ENCODE measurements at places on chromosomes 4 and X.

DNA sequence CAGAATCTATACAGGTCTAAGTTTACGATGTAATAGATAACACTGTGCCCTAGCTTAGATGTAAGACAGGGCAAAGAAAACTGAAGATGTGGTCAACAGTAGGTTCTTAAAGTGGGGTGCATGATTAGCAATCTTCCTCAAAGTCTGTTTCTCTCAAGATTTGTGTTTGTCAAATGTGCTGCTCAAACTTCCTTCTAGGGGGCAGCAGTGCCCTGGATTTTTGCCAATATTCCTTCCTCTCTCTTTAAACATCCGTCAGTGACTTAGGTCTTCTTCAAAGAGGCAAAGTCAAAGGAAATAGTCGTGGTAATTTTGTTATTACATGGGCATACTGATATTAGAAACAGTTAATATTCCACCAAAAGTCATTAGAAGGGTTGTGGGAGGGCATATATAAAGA lies 4.2 kb upstream of the PDHA2 start:
- DNase-seq: no peak

- peak; percentile 18 for DNase-seq
These were observed 96.4 kb downstream of the EMCN start for GRCh38 chr4:100421361-100421978.

- DNase-seq: no peak
These were observed 102.1 kb upstream of the LNX1 start for GRCh38 chr4:53693408-53693807.

DNA sequence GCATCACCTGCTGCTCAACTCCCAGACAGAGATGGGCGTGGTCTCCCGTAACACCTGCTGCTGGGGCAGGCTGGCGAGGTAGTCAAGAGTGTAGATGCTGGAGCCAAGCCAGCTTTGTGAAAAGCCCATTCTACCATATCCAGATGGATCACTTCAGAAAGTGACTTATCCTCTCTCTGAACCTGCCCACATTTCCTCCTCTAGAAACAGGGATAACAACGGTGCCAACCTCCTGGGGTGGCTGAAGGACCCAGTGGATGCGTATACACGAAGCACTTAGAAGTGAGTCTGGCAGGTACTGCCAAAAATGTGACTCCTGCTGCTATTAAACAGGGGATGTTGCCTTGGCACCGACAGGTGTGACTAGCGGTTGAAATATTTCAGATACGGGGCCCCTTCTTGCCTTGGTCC lies 95.8 kb downstream of the SORBS2 start:
- no peak for DNase-seq

- DNase-seq: no peak
These were observed 34.1 kb downstream of the SORCS2 start for GRCh38 chr4:7226439-7226838.

DNA sequence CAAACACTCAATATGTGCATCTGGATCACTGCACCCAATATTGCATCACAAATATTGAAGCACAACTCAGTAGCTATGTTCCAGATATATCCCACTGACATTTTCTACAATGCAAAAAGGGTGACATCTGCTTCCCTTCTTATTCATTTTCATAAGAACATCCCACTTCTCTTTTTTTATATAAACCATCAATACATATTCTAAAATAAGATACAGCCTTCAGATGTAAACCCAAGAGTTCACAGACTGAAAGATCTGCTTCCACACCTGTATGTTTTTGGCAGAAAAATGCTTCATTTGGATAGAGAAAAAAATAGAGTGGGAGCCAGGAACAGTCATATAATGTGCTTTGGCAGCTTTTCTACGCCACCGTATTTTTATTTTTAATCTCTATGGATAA lies 815.6 kb upstream of the ADGRL3 start:
- no peak for DNase-seq

- DNase-seq: no peak
These were observed 26.6 kb upstream of the MAP3K15 start for GRCh38 chrX:19541931-19542330.

- peak; percentile 39 for DNase-seq
These were observed 168.8 kb upstream of the FAM47A start for GRCh38 chrX:34300871-34301270.

DNA sequence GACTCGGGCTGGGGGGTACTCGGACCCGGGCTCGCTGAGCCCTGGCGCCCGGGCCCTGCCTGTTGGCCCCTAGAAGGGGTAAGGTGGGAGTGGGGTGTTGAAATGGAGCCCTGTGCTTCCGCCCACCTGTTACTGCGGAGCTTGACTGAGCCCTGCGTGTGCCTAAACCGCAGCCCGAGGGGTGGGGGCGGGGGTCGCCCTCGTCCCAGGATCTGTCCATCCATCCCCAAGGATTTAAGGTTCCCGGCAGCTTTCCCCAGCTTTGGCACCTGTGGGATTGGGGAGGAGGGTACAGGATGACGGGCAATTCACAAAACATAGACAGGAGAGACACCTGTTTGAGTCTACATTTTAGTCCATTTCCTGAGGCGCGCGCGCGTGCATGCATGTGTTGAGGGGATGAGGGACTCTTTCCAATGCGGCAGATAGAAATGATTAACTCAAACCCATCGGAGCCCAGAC lies 779 bp downstream of the GABRQ start:
- DNase-seq: no peak

GRCh38 chrX:21963269-21963668 lies 22.8 kb downstream of the SMS start:
- no peak for DNase-seq

- DNase-seq: no peak
These were observed 29.1 kb downstream of the FHL1 start for GRCh38 chrX:136176399-136176825.

DNA sequence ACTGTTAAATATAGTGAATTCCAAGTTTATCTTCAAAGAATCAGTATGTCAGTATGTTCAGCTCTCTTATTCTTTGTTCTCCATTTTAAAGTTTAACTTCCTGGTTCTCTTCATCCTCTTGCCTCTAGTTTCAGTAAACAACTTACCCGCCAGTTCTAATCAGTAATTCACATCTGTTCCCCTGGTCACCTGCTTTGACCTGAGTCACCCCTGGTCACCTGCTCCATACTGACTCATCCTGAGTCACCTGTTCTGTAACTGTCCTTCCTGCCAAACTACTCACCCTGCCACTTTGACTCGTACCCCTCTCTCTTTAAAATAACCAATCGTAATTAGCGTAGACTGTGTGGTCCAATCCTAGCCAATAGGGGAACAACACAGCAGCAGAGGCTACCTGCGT lies 992.7 kb upstream of the HS3ST1 start:
- no peak for DNase-seq

- DNase-seq: no peak
These were observed 130.8 kb downstream of the ENOX2 start for GRCh38 chrX:130772105-130772775.

DNA sequence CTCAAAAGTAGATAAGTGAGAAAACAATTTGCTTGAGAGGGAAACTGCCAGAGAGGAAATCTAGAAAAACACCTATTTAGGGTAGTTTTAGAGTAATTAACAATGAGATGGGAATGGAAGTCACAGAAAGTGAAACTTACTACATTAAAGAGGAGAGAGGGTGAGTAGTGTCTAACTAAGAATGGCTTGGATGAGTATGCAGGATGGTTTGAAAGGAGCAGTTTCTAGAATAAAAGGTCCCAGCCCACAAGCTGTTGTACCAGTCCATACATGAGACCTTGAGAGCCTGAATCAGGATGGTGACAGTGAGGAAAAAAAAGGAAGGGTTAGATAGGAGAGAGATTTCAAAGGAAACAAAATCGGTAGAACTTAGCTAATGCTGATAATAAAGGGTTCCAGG lies 1.3 kb downstream of the GAR1 start:
- no peak for DNase-seq

- no peak for DNase-seq
These were observed 59.1 kb downstream of the SMIM20 start for GRCh38 chr4:25972984-25973745.

GRCh38 chrX:130106071-130106470 lies 4.2 kb downstream of the ELF4 start:
- DNase-seq: no peak

DNA sequence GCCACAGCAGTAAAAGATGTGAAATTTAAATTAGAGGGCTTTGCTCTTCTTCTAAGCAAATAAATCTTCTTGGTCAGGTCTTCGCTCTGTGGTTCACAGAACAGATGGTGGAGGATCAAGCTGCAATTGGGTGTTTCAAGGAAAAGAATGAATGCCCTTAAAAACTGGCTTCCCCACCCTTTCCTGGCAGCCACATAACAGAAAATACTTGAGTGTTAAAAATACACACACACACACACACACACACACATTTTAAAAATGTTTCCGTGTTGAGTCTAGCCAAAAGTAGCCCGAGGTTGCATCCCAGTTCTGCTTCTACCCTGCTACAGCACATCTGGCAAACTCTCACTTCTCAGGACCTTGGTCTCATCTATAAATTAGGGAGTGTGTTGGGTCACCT lies 56.7 kb upstream of the FGFBP2 start:
- DNase-seq: no peak

GRCh38 chr4:16262188-16262587 lies 35.9 kb upstream of the TAPT1 start:
- no peak for DNase-seq

DNA sequence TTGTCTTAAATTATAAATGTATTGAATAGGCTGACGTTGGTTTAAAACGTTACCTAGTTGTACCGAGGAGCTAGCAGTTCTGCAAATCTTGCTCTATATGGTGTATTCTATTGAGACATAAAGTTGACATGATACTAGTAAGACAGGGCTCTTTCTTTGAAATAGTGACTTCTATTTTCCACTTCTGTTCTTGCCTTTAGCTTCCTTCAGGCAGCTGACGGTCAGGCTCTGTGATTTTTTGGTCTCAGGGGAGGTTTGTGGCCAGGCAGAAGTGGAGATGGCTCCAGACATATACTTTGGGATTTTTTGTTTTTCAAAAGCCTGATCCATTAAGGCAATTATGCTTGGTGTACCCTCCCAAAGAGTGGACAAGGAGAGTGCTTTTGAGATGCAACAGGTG lies 95.2 kb downstream of the SLC34A2 start:
- no peak for DNase-seq

DNA sequence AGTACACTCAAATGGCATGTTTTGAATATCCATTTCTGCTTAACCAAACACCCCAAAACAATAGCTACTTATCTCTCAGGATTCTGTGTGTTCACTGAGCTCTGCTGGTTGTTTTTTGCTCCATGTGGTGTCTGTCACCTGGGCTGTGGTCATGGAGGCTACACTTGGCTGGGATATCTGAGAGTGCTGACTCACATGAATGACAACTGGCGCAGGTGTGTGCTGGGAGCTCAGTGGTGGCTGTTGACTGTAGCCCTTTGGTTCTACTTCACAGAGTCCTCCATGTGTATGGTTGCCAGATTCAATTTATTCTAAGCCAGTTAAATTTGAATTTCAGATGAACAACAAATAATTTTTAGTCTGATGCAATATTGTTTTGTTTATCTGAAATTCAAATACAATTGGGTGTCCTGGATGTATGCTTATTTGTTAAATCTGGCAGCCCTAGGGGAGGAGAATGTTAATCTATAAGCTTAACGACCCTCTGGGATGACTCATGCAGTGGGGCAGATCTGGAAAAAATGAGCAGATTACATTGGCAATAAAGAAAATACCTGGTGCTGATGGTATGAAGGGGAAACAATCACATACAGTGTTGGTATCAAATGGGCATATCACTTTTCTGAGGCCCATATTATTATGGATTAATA lies 28.2 kb upstream of the TCEAL4 start:
- DNase-seq: no peak

DNA sequence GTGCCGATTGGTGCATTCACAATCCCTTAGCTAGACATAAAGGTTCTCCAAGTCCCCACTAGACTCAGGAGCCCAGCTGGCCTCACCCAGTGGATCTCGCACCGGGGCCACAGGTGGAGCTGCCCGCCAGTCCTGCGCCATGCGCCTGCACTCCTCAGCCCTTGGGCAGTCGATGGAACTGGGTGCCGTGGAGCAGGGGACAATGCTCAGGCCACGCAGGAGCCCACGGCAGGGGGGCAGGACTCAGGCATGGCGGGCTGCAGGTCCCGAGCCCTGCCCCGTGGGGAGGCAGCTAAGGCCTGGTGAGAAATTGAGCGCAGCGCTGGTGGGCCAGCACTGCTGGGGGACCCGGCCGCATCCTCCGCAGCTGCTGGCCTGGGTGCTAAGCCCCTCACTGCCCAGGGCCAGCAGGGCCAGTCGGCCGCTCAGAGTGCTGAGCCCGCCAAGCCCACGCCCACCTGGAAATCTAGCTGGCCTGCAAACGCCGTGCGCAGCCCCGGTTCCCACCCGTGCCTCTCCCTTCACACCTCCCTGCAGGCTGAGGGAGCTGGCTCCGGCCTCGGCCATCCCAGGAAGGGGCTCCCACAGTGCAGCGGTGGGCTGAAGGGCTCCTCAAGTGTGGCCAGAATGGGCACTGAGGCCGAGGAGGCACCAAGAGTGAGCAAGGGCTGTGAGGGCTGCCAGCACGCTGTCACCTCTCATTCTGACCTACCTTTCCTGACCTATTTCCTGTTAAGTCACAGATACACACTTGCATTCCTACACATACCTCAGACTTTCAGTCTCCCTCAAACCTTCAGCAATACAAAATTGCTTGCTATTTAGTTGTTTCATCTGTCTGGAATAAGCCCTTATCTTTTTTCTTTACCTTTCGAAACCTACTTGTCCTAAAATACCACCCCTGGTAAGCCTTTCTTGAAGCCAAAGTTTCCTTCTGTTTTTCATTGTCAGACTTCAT lies 20.7 kb downstream of the UBE2K start:
- DNase-seq: no peak

GRCh38 chrX:96480081-96480480 lies 204.6 kb upstream of the DIAPH2 start:
- no peak for DNase-seq

DNA sequence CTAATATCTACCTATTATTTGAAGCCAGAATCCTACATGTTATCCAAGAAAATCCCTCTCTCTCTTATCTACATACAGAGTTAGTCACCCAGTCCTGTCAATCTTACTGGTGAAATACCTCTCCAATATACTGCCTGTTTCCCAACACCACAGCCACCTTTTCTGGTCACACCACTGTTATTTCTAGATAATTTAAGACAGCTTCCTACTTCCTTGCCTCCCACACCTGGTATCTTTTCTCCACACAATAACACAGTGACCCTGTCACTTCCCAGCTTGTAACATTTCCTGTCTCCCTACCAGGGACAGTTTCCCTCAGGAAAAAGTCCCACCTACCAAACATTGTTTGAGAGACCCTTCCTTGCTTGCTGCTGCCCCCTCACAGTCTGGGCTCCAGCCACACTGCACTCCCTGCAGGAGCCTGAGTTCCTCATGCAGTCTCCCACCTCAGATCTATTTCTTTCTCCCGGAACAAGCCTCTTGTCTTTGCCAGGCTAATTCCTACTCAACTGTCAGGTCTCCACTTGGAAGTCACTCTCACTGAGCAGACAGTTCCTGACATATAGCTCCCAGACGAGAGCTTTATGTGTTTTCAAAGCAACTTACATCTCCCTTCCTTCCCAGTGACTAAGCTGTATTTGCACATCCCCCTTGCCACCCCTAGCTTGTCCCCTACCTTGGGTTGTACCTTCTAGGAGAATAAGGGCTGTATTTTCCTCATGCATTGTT lies 73.6 kb upstream of the QRFPR start:
- DNase-seq: no peak

All from NCI-H1417 treated with DMSO at 0.1 percent for 48 hours (cell line).